ENCODE measurements at places on chromosomes 16 and 17. TPM values are rescaled to one million over a fixed set of nuclear protein-coding genes. Genes with fewer than 3 reads are reported as not detected.

DNAH3 gene
- under 0.01 TPM for total RNA-seq

EPN3 gene
- under 0.01 TPM for total RNA-seq

DRC3 gene
- total RNA-seq = 1.3 TPM

CRLF3 gene
- total RNA-seq = 28.0 TPM

RECQL5 gene
- total RNA-seq = 56.6 TPM

ASGR2 gene
- total RNA-seq = 0.54 TPM

PRDM7 gene
- total RNA-seq = not detected

PTX4 gene
- 0.27 TPM for total RNA-seq

KCTD19 gene
- 0.54 TPM for total RNA-seq

NEUROD2 gene
- total RNA-seq = not detected

OR3A2 gene
- 12.7 TPM for total RNA-seq

CACNG3 gene
- not detected for total RNA-seq

KRTAP3-2 gene
- total RNA-seq = not detected

ARL17B gene
- 6.2 TPM for total RNA-seq

SHISA9 gene
- total RNA-seq = under 0.01 TPM

HP gene
- 0.81 TPM for total RNA-seq

CD300H gene
- total RNA-seq = 0.27 TPM

AANAT gene
- total RNA-seq = under 0.01 TPM

CLEC3A gene
- total RNA-seq = not detected

CLEC19A gene
- not detected for total RNA-seq

MT4 gene
- total RNA-seq = not detected

TPPP3 gene
- 5.1 TPM for total RNA-seq

NLRC5 gene
- 78.1 TPM for total RNA-seq

KRTAP4-3 gene
- total RNA-seq = not detected

PRAC1 gene
- total RNA-seq = not detected

ZG16B gene
- 4.3 TPM for total RNA-seq
